Diencephalon (tissue), 1 donor: ENCODE measurements at places on chromosomes 6 and 20. TPM values are rescaled to one million over a fixed set of nuclear protein-coding genes. Genes with fewer than 3 reads are reported as not detected.

The RIMS4 gene
- total RNA-seq, result 48.2 TPM

The SLC26A8 gene
- total RNA-seq, result 9.0 TPM

The CDC40 gene
- total RNA-seq, result 24.5 TPM

The PNLDC1 gene
- 0.23 TPM for total RNA-seq

The BPIFA2 gene
- total RNA-seq, result not detected

The TBXT gene
- not detected for total RNA-seq

The ADGRB3 gene
- 183 TPM for total RNA-seq

The BPIFB2 gene
- total RNA-seq, result not detected

The TEAD3 gene
- total RNA-seq, result 0.23 TPM

The NECAB3 gene
- 32.3 TPM for total RNA-seq

The TINAG gene
- total RNA-seq, result not detected

The GLP1R gene
- total RNA-seq, result 1.6 TPM

The SLC23A2 gene
- 70.8 TPM for total RNA-seq

The ADTRP gene
- 0.69 TPM for total RNA-seq

The CAGE1 gene
- not detected for total RNA-seq

The AGER gene
- total RNA-seq, result 0.92 TPM

The MANEA gene
- 28.1 TPM for total RNA-seq

The GSTA2 gene
- total RNA-seq, result not detected

The BMP2 gene
- 6.7 TPM for total RNA-seq

The TNF gene
- 0.23 TPM for total RNA-seq

The ARMH2 gene
- total RNA-seq, result not detected
